ENCODE measurements at places on chromosomes 3 and 15.

DNA sequence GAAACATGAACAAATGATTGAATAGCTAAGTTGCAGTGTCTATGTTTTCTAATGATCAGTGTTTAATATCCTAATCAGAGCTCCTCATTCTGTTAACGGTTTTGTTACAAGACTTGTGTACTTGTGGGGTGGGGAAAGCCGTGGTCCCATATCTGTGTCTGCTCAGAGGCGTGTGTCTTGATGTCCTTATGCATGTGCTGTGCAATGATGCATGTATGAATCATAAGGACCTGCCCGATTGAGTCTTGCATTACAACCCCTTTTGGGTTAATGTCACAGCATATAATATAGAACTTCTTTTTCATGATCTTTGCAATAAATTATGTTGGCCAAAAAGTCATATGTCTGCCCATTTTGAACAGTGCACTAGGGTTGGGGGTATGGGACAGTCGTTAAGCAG, 233.4 kb downstream of the ITPR1 start:
- no peak for DNase-seq

GRCh38 chr3:169722724-169723123, 42.1 kb downstream of the TERC start:
- DNase-seq, result no peak

DNA sequence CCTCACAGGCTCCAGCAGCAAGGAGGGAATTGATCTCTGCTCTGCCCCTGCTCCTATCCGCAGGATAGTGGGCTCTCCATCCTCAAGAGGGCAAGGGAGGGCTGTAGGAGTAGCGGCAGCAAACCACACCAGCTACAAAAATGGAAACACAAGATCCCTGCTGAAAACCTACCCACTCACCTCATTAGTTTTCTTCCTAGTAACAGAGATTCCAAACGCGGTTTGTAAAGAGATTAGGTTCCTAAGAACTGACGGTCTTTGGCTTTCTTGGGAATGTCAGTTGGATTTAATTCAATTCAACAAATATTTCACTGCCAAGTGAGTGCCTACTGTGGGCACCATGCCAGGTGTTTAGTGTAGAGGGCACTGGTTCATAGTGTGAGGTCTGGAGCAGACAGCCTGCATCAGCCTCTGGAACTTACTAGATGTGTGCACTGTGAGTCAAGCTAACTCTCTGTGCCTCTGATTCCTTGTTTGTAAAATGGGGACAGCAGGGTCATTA, 84.7 kb downstream of the MRPL46 start:
- no peak for DNase-seq

DNA sequence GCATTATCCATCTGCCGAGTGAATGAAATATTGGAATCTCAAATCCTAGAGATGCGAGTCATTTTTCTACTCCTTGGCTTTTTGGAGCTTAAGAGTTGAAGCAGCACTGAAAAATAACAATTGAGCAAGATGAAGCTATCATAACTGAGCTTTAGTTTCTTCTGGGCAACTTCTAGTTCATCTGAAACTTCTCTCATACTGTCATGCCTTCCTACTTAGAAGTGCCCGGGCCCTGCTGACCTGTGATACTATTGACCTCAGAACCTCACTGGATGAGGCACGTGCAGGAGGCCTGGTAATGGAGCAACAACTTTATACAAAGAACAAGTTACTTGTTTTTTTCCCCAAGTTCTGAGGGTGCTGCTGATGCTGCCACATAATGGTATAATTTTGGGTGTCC, 48.5 kb upstream of the P3H2 start:
- no peak for DNase-seq

GRCh38 chr3:21441821-21442220, 309.2 kb downstream of the ZNF385D start:
- no peak for DNase-seq

GRCh38 chr15:42163291-42163690, 6.9 kb upstream of the PLA2G4F start:
- no peak for DNase-seq

- peak; percentile 74 for DNase-seq
Observed at GRCh38 chr15:76206325-76206976, 104.8 kb downstream of the ETFA start.

- DNase-seq, result peak; percentile 43
Observed at GRCh38 chr3:155064920-155065319, 15.2 kb upstream of the MME start.

GRCh38 chr15:60362321-60363086, 35.3 kb downstream of the ANXA2 start:
- peak; percentile 89 for DNase-seq

DNA sequence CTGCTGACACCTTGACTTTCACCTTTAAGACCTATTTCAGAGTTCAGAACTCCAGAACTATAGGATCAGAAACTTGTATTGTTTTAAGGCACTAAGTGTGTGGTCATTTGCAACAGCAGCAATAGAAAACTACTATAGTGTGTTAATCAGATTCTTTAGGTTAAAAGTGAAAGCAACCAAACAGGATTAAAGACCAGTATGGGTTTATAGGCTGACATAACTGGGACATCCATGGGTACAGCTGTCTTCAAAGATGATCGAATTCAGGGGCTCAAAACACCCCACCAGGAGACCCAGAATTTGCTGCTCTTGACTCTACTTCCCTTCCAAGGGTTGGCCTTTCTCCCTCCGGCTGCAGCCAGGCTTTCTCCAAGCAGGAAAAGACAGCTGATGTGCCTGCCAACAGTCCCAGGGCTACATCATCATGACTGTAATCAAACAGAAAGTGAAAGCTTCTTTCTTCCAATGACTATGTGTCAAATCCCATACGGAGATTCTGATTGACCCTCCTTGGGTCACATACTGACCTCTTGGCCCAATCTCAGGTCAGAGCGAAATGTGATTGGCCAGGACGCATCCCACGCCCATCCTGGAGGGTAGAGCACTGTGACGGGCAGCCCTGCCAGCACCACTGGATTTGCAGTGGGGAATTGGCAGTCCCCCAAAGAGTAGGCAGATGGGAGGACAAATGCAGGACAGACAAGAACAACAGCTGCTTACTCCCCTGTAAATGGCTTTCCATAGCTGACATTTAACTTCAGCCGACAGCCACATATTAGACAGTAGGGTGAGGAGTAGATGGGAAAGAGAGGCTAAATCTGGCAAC, 51.4 kb upstream of the RNF7 start:
- DNase-seq, result peak; percentile 28

GRCh38 chr3:37825744-37826400, 35.8 kb upstream of the CTDSPL start:
- no peak for DNase-seq

Measured in amniotic epithelial cell (primary cell).